ENCODE measurements at places on chromosomes 5 and 9.

- peak overlapping the region; percentile 75 for H3K4me3 ChIP-seq
- peaks cover 35% of the 10 kb centered on the region for H3K4me1 ChIP-seq
- DNase-seq: no peak
- H3K36me3 ChIP-seq: no peaks in the 10 kb centered on the region
Observed at GRCh38 chr9:14992081-14992480, 81.9 kb upstream of the FREM1 start.

DNA sequence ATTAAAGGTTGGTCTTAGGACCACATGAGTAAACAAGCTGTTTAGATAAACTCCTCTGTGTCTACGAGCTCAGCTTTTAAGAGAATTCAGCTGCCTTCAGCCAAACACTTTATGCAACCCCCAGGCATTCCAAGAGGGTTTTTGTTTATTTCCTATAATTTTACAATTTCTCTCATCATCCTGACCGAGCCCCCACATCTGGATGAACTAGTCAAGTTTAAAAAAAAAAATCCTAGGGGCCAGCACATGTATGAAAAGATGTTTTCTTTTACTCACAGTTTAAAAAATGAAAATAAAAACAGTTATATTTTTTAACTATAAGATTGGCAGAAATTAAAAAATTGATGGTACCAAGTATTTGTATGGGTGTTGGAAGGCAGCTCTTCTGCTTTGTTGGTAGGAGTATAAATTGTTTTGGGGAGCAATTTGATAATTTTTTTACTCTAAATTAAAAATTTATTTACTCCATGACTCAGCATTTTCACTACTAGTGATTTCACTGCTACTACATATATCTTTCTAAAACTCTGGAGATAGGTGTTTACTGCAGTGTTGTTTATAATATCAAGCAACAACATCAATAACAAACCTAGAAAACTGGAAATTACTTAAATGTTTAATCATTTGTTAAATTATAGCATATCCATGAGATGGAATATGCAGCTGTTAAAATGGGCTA, 18.1 kb downstream of the YTHDC2 start:
- H3K36me3 ChIP-seq: peaks cover 51% of the 10 kb centered on the region
- H3K27ac ChIP-seq: no peak overlapping the region
- H3K27me3 ChIP-seq: no peaks in the 10 kb centered on the region
- H3K4me1 ChIP-seq: no peaks in the 10 kb centered on the region
- DNase-seq: no peak

DNA sequence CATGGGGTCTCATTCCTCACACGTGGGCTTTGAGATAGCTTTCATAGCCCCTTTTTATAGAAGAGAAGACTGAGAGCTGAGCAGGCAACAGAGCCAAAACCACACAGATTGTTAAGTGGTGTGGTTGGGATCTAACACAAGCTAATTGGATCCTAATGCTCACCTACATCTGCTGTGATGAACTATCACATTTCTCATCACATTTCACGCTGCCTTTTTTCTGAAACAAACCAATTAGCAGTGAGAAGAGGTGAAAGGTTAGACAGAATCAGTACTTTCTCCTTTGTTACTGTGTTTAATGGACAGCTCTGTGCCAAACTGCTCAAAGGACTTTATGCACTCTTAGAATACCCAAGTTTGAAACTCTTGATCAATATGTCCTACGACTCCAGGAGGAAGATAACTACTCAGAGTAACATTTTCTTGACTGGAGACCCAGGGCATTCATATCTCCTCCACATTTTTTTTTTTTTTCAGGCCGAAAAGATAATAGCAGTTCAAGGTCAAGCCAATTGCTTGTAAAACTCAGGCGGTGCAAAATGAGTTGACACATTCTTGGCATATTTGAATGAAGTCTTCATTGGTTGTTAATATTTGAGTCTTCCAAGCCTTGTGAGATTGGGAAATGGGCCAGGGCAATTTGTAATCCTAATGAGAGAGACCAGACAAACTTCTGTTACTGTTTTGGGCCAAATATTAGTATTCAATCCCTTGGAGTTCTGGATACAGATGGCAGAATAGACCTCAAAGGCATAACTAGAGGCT, 138.4 kb downstream of the KCTD16 start:
- H3K27ac ChIP-seq: no peak overlapping the region
- no peaks in the 10 kb centered on the region for H3K27me3 ChIP-seq
- H3K4me1 ChIP-seq: no peaks in the 10 kb centered on the region
- no peaks in the 10 kb centered on the region for H3K36me3 ChIP-seq
- no peak overlapping the region for H3K4me3 ChIP-seq

DNA sequence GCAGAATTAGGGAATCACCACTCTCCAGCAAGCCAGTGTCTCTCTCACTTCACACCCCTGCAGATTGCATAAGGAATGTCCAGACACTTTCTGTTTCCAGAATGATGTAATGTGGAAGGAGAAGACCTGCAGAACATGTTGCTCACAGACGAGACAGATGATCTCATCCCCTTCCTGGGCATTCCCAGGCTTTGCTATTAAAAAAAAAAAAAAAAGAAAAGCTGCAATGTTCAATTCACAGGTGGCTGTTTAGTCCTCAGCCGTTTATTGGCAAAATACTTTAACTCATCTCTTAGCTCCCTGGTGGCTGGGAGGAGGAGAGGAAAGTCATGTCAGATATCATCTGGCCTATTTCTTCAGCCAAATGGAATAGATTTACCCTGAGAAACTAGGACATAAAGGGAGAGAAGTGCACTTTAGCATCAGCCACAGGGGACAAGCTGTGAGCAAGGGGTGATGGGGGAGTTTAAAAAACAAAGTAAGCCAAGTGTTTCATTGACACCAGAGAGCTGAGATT, 95.9 kb upstream of the TNC start:
- no peak overlapping the region for H3K4me3 ChIP-seq
- DNase-seq: no peak
- no peaks in the 10 kb centered on the region for H3K36me3 ChIP-seq
- H3K27ac ChIP-seq: no peak overlapping the region

DNA sequence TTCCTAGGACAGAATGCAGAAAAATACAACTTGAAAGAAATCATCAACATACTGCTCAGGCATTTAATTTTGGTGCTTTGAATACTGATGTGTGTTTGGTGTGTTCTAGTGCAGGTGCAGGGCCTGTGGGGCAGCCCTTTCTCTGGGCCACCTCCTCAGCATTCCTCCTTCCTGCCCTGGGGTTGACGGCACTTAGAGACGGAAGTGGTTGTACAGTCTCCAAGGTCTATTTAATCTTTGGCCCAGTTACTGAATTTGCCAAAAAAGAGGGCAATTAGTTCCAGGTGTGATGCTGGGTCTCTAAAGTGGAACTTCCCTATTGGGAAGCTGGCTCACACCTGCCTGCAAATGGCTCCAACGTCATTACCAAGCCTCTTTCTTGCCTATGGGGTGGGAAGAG, 269.0 kb downstream of the SH3GL2 start:
- H3K4me3 ChIP-seq: no peak overlapping the region
- H3K4me1 ChIP-seq: no peaks in the 10 kb centered on the region
- H3K27me3 ChIP-seq: no peaks in the 10 kb centered on the region
- H3K27ac ChIP-seq: no peak overlapping the region
- no peak for DNase-seq
- no peaks in the 10 kb centered on the region for H3K36me3 ChIP-seq

DNA sequence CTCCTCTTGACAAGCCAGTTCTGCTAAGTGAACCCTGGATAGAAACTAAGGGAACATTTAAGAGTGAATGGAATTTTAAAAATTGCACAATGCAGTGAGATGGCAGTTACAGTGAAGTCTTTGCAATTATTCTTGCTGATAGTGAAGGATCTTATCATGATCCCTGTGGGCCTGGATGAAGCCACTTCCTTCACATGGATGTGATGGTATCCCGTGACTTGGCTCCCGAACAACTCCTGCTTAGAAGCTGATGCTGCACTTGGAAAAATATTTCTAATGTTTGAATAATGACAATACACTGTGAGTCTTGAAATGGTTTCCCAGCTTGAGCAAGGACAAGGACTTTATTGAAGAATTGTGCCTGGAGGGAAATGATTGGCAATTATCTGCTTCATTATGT, 49.2 kb upstream of the NTRK2 start:
- H3K4me3 ChIP-seq: no peak overlapping the region
- no peak overlapping the region for H3K27ac ChIP-seq
- peaks cover 5% of the 10 kb centered on the region for H3K27me3 ChIP-seq
- no peaks in the 10 kb centered on the region for H3K36me3 ChIP-seq

GRCh38 chr5:125914471-125914870, 508.7 kb upstream of the GRAMD2B start:
- no peak for DNase-seq
- H3K36me3 ChIP-seq: no peaks in the 10 kb centered on the region
- no peaks in the 10 kb centered on the region for H3K27me3 ChIP-seq
- H3K27ac ChIP-seq: no peak overlapping the region

DNA sequence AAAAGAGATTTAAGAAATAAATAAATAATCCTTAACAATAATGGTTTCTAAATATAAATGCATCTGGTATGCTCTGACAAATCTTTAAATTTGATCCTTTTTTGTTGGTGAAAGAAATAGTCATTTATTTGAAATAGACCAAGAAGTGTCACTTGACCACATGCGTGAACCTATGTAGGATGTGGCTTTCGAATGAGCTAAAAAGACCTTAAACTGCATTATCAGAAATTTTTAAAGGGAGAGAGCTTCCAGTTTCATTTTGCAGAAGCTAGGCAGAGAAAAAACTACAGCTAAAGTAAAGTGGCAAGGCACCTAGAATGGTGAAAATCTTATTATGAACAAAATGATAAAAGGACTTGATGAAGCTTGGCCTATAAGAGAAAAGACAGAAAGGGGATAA, 309.2 kb upstream of the EFNA5 start:
- H3K4me3 ChIP-seq: no peak overlapping the region
- peaks cover 1% of the 10 kb centered on the region for H3K36me3 ChIP-seq
- peaks cover 12% of the 10 kb centered on the region for H3K4me1 ChIP-seq

DNA sequence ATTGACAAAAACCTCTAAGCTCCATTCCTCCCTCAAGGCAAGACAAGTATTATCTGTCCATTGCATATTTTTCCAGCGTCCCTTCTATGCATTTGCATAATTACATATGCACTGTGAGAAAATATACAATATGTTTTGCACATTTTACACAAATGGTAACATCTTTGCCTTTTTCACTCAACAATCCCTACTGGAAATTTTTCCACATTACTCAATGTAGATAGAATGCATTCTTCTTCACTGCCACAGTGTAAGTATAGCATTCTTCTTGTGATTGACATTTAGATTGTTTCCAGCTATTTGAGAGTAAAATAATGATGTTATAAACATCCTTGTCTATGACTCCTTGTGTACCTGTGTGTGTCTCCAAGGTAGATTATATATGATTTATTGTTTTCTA, 205.0 kb downstream of the SLIT3 start:
- no peak overlapping the region for H3K27ac ChIP-seq
- DNase-seq: no peak
- H3K27me3 ChIP-seq: no peaks in the 10 kb centered on the region
- no peak overlapping the region for H3K4me3 ChIP-seq

- DNase-seq: no peak
- peaks cover 3% of the 10 kb centered on the region for H3K36me3 ChIP-seq
- H3K27ac ChIP-seq: no peak overlapping the region
- H3K4me3 ChIP-seq: no peak overlapping the region
- H3K4me1 ChIP-seq: peaks cover 37% of the 10 kb centered on the region
- peaks cover 9% of the 10 kb centered on the region for H3K27me3 ChIP-seq
Observed at GRCh38 chr5:157611571-157612476, 36.2 kb upstream of the ADAM19 start.

GRCh38 chr5:172446336-172447051, 7.8 kb downstream of the SH3PXD2B start:
- H3K36me3 ChIP-seq: no peaks in the 10 kb centered on the region
- H3K4me1 ChIP-seq: peaks cover 11% of the 10 kb centered on the region
- H3K27me3 ChIP-seq: peaks cover 41% of the 10 kb centered on the region
- no peak overlapping the region for H3K4me3 ChIP-seq
- H3K27ac ChIP-seq: no peak overlapping the region
- no peak for DNase-seq

- no peak overlapping the region for H3K27ac ChIP-seq
- H3K4me3 ChIP-seq: no peak overlapping the region
- H3K36me3 ChIP-seq: no peaks in the 10 kb centered on the region
- H3K27me3 ChIP-seq: no peaks in the 10 kb centered on the region
- no peak for DNase-seq
- H3K4me1 ChIP-seq: no peaks in the 10 kb centered on the region
Observed at GRCh38 chr5:172336264-172336663, 52.7 kb upstream of the UBTD2 start.

DNA sequence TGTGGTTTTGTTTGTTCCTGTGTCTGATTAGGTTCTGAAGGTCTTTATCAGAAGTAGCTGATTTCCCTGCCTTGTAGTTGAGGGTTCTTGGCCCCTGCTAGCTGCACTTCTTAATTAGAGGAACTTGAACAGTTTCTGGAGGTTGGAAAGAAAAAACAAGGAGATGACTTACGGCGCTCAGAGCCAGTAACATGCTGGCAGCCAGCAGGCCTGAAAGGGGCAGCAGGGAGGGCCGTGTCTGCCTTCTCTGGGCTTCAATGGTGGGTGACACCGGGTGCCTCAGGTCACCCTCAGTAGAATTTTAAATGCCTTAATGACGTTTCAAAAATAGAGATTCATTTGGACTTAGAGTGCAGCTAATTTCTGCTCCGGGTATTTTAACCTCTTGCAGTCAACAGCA, 15.8 kb downstream of the UBE2QL1 start:
- no peak for DNase-seq
- no peak overlapping the region for H3K4me3 ChIP-seq
- H3K36me3 ChIP-seq: no peaks in the 10 kb centered on the region
- no peak overlapping the region for H3K27ac ChIP-seq

- peaks cover 3% of the 10 kb centered on the region for H3K36me3 ChIP-seq
- no peak overlapping the region for H3K4me3 ChIP-seq
- H3K27me3 ChIP-seq: no peaks in the 10 kb centered on the region
Observed at GRCh38 chr5:134580001-134580460, 52.6 kb downstream of the SAR1B start.

- no peaks in the 10 kb centered on the region for H3K4me1 ChIP-seq
- no peak overlapping the region for H3K27ac ChIP-seq
- H3K27me3 ChIP-seq: no peaks in the 10 kb centered on the region
- H3K4me3 ChIP-seq: no peak overlapping the region
- no peak for DNase-seq
Observed at GRCh38 chr9:94971378-94972131, 245.1 kb downstream of the AOPEP start.

DNA sequence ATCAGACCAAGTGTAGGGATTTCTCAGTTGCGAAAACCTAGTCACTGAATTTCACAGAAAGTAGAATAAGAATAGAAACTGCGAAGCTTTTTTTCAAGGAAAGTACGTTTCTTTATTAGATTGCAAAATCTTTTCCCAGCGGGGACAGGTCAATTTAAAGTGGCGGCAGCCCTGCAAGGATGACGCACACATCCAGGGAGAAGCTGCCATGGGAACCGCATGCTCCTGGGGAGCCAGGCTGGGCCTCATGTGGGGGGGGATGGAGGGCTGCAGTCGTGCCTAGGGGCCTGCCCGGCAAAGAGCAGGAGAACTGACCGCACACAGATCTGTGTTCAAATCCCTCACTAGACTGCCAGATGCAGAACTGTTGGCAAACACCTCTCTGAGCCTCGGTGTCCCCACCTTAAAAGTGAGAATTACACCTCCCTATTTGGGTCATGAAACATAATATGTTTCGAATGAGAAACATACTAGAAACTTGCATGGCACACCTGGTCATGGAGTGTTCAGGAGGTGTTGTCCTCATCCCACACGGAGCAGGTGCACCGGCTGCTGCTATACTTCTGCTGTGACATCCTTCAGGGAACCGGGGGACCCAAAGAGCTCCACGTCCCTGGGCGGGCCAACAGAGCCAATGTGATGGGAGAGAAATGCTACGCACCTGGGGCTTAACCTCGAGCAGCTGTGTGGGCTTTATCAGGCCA, 127.8 kb upstream of the PHYKPL start:
- no peak overlapping the region for H3K27ac ChIP-seq
- no peak for DNase-seq
- peaks cover 20% of the 10 kb centered on the region for H3K27me3 ChIP-seq
- no peaks in the 10 kb centered on the region for H3K36me3 ChIP-seq
- H3K4me1 ChIP-seq: no peaks in the 10 kb centered on the region

Data from activated naive CD8-positive, alpha-beta T cell treated with anti-CD3 and anti-CD28 coated beads for 36 hours (primary cell).